Activated CD4-positive, alpha-beta T cell treated with anti-CD3 and anti-CD28 coated beads, Interleukin-2, amount 50 U/mL, for 48 hours (primary cell): ENCODE measurements at places on chromosomes 1 and 21.

GRCh38 chr21:38712071-38712470, 93.7 kb upstream of the ETS2 start:
- DNase-seq, result no peak

DNA sequence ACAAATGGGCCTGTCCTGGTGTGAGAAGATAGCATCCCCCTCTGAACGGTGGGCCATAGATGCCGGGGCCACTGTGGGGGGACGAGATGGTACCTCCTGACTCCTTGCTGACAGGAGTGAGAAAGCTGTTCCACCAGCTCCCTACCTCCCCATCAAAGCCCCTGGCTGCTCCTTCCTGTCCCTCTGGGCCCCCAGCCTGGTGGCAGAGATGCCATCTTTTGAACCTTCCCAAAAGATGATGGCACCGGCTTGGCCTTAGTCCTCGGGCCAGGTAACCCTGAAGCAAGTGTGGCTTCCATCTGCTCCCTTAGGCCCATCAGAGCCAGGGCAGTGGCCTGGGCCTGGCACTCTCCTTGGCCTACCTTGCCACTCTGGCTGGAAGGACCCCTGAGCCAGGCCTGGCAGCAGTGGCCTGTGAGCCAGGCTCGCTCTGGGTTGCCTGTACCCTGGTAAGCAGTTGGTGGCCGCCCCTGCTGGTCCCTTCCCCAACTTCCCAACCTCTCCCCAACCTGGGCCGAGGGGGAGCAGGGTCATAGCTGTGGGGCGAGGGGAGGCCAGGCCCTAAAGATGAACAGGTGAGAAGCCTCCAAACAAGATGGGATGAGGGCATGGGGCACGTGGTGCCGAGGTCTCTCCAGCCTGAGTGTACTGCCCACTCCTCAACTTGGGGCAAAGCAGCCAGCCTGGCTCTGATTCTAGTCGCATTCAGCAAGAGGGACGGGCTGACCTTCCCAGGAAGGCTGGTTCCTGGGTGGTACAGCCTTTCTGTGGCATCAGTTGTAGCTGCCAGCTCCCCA, 34.7 kb downstream of the ZBTB17 start:
- no peak for DNase-seq

DNA sequence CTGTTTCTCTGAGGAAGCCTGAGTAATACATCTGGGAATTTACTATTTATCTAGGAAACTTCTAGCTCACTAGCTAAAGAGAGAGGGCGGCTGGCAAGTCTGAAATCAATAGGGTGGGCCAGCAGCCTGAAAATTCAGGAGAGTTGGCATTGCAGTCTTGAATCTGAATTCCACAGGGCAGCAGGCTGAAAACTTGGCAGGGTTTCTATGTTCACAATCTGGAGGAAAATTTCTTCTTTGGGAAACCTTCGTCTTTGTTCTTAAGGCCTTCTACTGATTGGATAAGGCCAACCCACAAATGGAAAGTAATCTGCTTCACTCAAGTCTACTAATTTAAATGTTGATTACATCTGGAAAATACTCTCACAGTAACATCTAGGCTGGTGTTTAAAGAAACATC, 101.0 kb upstream of the COG2 start:
- no peak for DNase-seq

DNA sequence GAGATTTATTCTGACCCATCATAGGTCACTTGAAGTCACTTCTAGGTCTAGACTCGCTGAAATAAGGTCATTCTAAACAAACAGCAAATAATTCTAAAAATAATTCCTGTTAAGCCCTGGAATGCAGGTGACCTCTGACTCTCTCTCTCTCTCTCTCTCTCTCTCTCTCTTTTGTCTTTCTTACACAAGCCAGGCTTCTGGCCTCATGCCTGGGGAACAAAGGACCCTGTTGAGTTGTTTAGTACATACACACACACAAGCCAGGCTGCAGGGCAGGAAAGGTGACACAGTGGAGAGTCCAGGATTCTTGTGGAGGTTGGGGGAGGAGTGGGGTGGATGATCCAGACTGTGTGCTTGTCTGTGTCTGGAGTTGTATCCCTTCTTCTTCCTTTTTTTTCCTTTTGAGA, 4.0 kb upstream of the MEX3A start:
- DNase-seq, result no peak

DNA sequence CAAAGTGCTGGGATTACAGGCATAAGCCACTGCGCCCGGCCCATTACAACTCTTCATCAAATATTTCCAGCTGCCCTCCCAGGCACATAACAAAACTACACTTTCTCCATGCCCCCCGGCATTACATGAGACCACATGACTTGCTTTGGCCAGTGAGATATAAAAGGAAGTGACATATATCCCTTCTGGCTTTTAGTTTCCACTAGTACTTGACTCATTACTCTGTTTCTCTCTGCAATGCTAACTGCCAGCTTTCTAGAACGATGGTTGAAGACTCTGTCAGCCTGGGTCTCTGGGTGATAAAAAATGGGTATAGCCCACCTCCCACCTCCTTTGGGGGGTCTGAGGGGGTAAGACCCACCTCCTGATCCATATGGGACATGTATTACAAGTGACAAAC, 24.2 kb downstream of the ABL2 start:
- no peak for DNase-seq

DNA sequence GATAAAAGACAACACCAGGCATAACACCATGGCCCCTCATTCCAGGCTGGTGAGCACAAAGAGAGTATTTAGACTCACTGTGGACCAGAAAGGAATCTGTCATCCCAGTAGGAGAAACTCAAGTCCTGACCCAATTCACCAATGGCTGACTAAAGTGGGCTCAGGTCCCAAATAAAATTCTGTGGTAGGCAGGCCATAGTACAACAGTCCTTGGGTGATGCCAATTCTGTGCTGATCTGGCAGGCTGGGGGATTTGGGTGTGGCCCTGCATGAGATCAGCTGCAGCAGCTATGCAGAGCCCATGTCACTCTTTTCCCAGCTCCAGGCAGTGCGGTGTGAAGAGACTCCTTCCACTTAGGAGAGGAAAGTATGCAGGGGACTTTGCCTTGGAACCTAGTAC, 245.1 kb downstream of the LBR start:
- no peak for DNase-seq

GRCh38 chr1:155725142-155725541, 36.3 kb downstream of the DAP3 start:
- no peak for DNase-seq

DNA sequence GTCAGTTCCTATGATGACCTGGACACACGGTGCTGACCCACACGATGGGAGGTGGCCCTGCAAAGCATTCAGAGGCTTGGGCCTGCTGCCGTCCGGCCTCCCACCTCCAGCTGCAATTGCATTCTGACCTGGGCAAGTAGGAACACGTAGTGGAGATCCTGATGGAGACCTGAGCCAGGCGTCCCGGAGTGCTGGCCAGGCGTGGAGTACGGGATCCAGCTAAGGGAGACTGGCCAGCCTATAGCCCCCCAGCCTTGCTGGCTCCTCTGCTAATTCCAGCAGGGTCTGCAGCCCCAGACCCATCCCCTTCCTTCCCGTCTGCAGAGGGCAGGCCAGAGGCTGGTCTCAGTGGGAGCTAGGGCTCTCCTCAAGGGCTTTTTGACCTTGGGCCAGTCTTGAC, 11.2 kb downstream of the CD46 start:
- DNase-seq, result no peak

DNA sequence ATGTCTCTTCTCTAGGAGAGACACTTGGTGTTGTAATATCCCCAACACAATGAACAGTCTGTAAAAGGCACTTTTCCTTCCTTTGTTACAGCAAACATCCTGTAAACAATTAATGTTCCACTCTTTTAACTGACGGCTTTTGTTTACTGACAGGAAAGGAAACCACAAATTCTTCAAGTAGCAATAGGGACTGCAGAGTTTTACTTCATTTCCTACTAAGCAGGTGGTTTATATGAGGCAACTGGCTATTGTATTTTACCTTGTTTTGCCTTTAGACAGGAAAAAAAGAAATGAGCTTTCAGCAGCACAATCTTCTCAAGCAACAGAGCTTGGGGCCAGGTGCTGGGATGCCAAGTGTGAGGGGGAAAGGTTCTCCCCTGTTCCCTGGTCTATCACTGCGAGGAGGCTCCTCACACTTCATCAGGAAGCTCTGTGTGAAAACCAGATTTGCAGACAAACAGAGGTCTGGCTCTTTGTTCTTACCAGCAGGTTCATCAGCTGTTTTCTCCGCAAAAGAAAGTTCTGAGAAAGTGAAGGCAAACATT, 51.2 kb downstream of the SIPA1L2 start:
- DNase-seq, result no peak

DNA sequence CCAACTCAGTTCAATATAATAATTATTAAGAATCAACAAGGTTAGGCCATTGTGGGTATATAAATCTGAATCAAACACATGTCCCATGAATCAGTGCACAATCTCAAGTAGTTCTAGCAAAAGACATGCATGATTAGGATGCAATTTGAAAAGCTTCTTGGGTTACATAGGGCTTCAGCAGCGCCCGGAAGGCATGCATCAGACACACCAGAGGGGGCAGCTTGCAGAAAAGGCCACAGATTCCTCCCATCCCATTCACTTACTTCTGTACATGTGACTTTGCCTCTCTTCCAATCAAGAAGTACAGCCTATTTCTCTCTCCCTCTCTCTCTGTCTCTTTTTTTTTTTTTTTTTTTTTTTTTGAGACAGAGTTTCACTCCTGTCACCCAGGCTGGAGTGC, 91.8 kb downstream of the KCNN3 start:
- DNase-seq, result no peak

GRCh38 chr1:109397581-109398342, at the start of gene SORT1:
Gene SORT1 (minus strand): TSS chr1:109397918. CDS start chr1:109397892, 26 bp downstream.
- DNase-seq, result peak; percentile 57

GRCh38 chr21:29085106-29085752, 11.8 kb upstream of the CCT8 start:
- no peak for DNase-seq

DNA sequence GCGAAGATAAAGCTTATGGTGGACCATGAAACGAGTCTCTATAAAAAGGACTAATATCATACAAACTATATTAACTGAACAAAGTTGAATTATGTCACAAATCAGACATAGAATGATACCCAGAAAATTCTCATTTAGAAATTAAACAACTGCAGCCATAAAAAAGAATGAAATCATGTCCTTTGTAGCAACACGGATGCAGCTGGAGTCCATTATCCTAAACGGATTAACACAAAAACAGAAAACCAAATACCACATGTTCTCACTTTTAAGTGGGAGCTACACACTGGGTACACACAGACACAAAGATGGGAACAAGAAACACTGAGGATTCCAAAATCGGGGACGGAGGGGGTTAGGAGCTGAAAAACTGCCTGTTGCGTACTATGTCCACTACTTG, 11.5 kb downstream of the COP1 start:
- DNase-seq, result no peak

- no peak for DNase-seq
Observed at GRCh38 chr1:22722901-22723550, 12.4 kb downstream of the EPHB2 start.

DNA sequence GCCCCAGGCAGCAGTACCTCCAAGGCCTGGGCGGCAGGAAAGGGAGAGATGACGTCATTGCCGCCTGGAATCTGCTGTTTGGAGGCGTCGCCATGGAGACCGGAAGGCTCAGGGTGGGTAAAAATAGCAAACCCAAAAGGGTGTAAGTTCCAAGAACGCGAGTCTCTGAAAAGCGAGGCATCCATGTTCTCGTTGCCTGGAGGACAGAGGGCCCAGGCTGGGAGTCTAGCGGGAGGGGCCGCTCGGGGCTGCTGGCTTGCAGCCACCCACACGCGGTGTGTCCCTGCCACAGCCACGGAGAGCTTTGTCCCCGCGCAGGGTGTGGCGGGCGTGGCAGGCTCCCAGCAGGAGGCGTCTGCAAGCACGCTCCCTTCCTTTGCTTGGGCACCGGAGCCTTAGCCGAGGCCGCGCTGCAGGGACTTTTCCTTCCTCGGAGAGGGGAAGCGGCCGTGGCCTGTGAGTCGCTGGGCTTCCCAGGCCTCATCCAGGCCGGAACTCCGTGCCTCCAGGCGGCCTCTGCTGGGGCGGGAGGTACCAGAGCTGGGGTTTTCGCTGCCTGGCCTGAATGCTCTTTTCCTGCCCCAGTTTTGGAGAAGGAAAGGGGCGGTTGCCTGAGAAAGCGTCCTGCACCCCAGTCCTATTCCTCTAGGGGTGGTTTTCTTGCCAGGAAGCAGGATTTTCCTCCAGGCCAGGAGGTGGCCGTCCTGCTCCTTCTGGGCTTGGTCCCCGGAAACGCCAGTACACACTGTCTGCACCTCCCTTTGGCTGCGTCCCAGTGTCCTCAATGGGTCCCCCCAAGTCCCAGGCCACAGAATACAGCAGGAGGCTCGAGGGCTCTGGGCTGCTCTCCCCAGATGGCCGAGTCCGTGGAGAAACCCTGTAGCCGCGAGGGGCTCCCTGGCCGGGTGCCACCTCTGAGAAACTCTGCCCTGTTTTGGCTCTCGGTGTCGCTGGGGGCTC, 15.3 kb upstream of the SKI start:
- DNase-seq, result peak; percentile 60

GRCh38 chr1:39533442-39533841, 42.0 kb downstream of the BMP8A start:
- no peak for DNase-seq

GRCh38 chr1:39144924-39145323, 59.6 kb upstream of the MACF1 start:
- DNase-seq, result no peak
